Esophagus muscularis mucosa (tissue), 4 donors: ENCODE measurements at places on chromosomes 1 and 21. TPM values are rescaled to one million over a fixed set of nuclear protein-coding genes. Genes with fewer than 3 reads are reported as not detected.

- DNase-seq: no peak
- H3K36me3 ChIP-seq: peaks cover 100% of the 10 kb centered on the region
- H3K4me1 ChIP-seq: peaks cover 37% of the 10 kb centered on the region
- H3K27me3 ChIP-seq: no peaks in the 10 kb centered on the region
- H3K4me3 ChIP-seq: no peak overlapping the region
- H3K27ac ChIP-seq: peak overlapping the region; percentile 72
These were observed 93.2 kb downstream of the ARHGEF10L start for GRCh38 chr1:17632541-17633184.

DNA sequence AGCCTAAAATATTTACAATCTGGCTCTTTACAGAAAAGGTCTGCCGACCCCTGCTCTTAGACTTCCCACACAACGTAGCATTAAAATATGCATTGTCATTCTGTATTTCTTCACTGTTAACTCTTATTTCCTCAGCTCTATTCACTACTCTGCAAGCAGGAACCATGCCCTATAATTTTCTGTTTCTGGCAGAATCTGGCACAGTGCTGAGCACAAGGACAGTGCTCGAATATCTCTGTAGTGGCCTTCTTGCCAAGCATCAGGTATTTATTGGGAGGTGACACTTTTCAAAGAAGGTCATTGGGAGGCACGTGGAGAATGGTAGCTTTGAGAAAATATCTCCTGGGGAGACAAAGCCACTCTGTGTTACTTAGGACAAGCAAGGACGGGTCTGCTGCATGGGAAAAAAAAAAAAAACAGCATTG is 77.9 kb downstream of the PSMG1 start:
- H3K27ac ChIP-seq: no peak overlapping the region
- H3K27me3 ChIP-seq: no peaks in the 10 kb centered on the region
- no peak overlapping the region for H3K4me3 ChIP-seq
- DNase-seq: no peak
- H3K36me3 ChIP-seq: no peaks in the 10 kb centered on the region
- H3K4me1 ChIP-seq: peaks cover 9% of the 10 kb centered on the region

DNA sequence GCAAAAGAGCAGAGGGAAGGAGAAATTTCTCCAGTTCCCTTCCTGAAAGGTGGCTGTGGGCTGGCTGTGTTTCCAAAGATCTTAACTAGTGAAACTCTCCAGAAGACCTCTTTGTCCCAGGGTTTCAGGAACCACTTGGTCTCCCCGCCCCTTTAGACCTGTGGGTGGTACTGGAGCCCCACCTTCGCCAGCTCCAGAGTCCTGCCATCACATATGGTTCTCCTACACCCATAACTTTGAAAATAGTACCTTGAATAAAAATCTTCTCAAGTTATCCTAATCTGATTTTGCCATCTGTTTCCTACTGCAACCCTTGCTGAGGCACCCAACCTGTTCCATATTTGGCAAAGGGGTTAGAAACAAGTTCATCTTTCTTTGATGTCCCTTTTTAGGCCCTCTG is 303.9 kb downstream of the SEC16B start:
- no peaks in the 10 kb centered on the region for H3K27me3 ChIP-seq
- H3K36me3 ChIP-seq: no peaks in the 10 kb centered on the region
- H3K4me3 ChIP-seq: no peak overlapping the region

- no peaks in the 10 kb centered on the region for H3K36me3 ChIP-seq
- H3K27ac ChIP-seq: peak overlapping the region; percentile 89
- peak overlapping the region; percentile 94 for H3K4me3 ChIP-seq
These were observed 2.2 kb downstream of the RALGPS2 start for GRCh38 chr1:178727014-178727895.

GRCh38 chr1:186214791-186215190 is 160.3 kb downstream of the TPR start:
- H3K27ac ChIP-seq: no peak overlapping the region
- H3K27me3 ChIP-seq: no peaks in the 10 kb centered on the region
- H3K4me1 ChIP-seq: peaks cover 9% of the 10 kb centered on the region
- DNase-seq: no peak

DNA sequence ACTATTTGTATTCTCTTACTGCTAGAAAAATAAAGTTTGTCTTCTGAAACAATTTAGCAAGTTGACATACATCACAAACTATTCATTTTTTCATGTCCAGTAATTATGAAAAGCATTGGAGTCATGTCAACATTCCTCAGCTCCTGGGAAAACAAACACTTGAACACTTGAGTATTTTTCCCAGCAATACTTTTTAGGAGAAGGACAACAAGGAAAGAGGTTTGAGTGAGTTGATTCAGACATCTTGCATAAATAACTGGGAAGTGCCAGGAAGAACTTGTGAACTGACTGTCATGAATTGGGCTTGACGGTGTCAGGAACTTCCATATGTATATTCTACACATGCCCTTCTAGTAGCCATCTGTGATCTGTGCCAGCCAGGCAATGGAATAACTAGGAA is 195.6 kb downstream of the HMCN1 start:
- no peak for DNase-seq
- H3K4me1 ChIP-seq: peaks cover 35% of the 10 kb centered on the region
- no peaks in the 10 kb centered on the region for H3K27me3 ChIP-seq
- H3K36me3 ChIP-seq: no peaks in the 10 kb centered on the region
- H3K27ac ChIP-seq: peak overlapping the region; percentile 4

- peaks cover 7% of the 10 kb centered on the region for H3K4me1 ChIP-seq
- no peak overlapping the region for H3K4me3 ChIP-seq
- H3K27ac ChIP-seq: no peak overlapping the region
- no peaks in the 10 kb centered on the region for H3K36me3 ChIP-seq
- DNase-seq: no peak
These were observed 25.8 kb downstream of the PRDM2 start for GRCh38 chr1:13725714-13726175.

DNA sequence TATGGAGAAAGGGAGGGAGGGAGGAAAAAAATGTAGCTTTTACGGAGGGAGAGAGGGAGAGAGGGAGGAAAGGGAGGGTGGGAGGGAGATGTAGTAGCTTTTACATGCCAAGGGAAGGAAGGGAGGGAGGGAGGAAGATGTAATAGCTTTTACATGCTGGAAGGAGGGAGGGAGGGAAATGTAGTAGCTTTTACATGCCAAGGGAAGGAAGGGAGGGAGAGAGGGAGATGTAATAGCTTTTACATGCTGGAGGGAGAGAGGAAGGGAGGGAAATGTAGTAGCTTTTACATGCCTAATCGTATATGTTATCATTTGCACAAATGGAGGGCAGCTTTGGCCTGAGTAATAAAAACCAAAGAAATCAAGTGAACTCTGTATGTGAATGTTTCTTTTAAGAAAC is 35.6 kb downstream of the EEIG2 start:
- no peak overlapping the region for H3K4me3 ChIP-seq
- peak overlapping the region; percentile 40 for H3K27ac ChIP-seq
- H3K27me3 ChIP-seq: no peaks in the 10 kb centered on the region
- peaks cover 42% of the 10 kb centered on the region for H3K4me1 ChIP-seq

DNA sequence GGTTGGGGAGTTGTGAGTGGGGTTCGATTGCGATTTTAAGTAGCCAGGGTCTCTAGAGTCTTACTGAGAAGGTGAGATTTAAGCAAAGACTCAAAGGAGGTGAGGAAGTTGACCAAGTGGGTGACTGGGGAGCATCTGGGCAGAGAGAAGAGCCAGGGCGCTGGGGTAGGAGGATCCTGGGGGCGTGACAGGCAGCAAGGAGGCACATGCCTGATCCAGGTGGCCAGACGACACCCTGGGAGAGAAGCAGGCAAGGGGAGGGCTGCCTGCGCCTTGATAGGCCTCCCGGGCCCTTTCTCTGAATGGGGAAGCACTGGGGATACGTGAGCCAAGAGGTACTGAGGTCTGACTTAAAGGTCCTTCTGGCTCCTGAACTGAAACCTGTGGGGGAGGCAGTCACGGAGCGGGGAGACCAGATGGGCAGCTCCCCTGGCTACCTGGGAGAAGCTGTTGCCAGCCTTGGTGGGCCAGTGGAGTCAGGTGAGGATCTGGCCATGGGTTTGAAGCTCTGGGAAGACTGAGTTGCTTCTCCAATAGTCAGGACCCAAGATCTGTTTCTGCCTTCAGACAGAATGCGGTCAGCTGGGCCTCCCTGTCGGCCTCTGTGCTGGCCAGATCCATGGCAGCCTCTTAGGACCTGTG is 5.4 kb downstream of the ZBTB48 start:
- no peak overlapping the region for H3K27ac ChIP-seq
- H3K36me3 ChIP-seq: peaks cover 32% of the 10 kb centered on the region
- no peak for DNase-seq
- no peaks in the 10 kb centered on the region for H3K27me3 ChIP-seq
- H3K4me1 ChIP-seq: peaks cover 67% of the 10 kb centered on the region
- H3K4me3 ChIP-seq: no peak overlapping the region

GRCh38 chr1:56466538-56466937 is 112.8 kb downstream of the PLPP3 start:
- H3K4me1 ChIP-seq: peaks cover 8% of the 10 kb centered on the region
- no peak for DNase-seq
- no peak overlapping the region for H3K27ac ChIP-seq
- H3K36me3 ChIP-seq: no peaks in the 10 kb centered on the region

DNA sequence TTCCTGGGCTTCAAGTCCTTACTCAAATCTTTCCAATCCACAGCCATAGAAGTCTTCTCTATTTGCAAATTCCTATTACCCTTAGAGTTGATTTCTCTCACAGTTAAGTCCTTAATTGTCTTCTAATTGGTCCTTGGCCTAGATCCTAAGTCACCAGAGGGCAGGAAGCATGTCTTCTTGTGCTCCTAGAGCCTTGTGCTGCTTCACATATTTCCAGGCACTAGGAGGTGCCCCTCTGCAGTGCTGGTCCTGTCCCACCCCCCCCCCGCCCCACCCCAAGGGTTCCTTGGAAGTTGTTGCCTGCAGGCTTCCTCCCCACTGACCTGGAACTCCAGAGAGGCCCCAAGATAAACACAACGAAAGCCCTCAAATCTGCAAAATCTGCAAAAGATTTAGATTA is 28.1 kb upstream of the TARBP1 start:
- no peak for DNase-seq
- no peaks in the 10 kb centered on the region for H3K27me3 ChIP-seq
- H3K36me3 ChIP-seq: no peaks in the 10 kb centered on the region
- H3K4me1 ChIP-seq: peaks cover 23% of the 10 kb centered on the region
- H3K4me3 ChIP-seq: no peak overlapping the region

- no peak for DNase-seq
- peak overlapping the region; percentile 68 for H3K4me3 ChIP-seq
- H3K4me1 ChIP-seq: peaks cover 74% of the 10 kb centered on the region
- peaks cover 21% of the 10 kb centered on the region for H3K36me3 ChIP-seq
These were observed 978 bp downstream of the SLC39A1 start for GRCh38 chr1:153962088-153963029.

- H3K4me3 ChIP-seq: no peak overlapping the region
- no peaks in the 10 kb centered on the region for H3K36me3 ChIP-seq
- no peak for DNase-seq
These were observed 11.1 kb upstream of the REG4 start for GRCh38 chr1:119822406-119822805.

GRCh38 chr1:70353601-70354331 is 756 bp downstream of the ANKRD13C start:
- peak overlapping the region; percentile 98 for H3K27ac ChIP-seq
- DNase-seq: peak; percentile 91
- H3K27me3 ChIP-seq: no peaks in the 10 kb centered on the region
- H3K4me1 ChIP-seq: peaks cover 24% of the 10 kb centered on the region
- no peaks in the 10 kb centered on the region for H3K36me3 ChIP-seq
- peak overlapping the region; percentile 88 for H3K4me3 ChIP-seq

GRCh38 chr1:202162047-202162417 is 1.6 kb upstream of the PTPN7 start:
- no peak overlapping the region for H3K4me3 ChIP-seq
- DNase-seq: no peak
- H3K36me3 ChIP-seq: no peaks in the 10 kb centered on the region
- no peak overlapping the region for H3K27ac ChIP-seq
- peaks cover 12% of the 10 kb centered on the region for H3K27me3 ChIP-seq
- no peaks in the 10 kb centered on the region for H3K4me1 ChIP-seq

GRCh38 chr1:219489636-219490035 is 123.3 kb downstream of the ZC3H11B start:
- no peak for DNase-seq
- no peaks in the 10 kb centered on the region for H3K36me3 ChIP-seq
- no peaks in the 10 kb centered on the region for H3K4me1 ChIP-seq
- H3K27ac ChIP-seq: no peak overlapping the region
- no peak overlapping the region for H3K4me3 ChIP-seq

DNA sequence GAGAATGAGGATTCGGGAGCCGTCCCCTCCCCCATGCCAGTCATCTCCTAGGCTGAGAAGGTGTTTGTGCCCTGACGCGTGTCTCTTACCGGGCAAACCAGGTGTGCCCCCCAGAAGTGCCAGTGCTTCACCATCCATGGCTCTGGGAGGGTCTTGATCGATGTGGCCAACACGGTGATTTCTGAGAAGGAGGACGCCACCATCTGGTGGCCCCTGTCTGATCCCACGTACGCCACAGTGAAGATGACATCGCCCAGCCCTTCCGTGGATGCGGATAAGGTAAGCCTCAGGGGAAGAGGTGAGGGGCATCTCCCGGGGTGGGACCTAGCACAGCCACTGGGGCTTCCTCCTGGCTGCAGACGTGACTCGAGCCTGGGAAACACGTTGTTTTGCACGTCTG is 959 bp downstream of the PADI6 start:
- no peak overlapping the region for H3K27ac ChIP-seq
- no peaks in the 10 kb centered on the region for H3K36me3 ChIP-seq
- no peak overlapping the region for H3K4me3 ChIP-seq
- H3K27me3 ChIP-seq: no peaks in the 10 kb centered on the region
- DNase-seq: no peak

DNA sequence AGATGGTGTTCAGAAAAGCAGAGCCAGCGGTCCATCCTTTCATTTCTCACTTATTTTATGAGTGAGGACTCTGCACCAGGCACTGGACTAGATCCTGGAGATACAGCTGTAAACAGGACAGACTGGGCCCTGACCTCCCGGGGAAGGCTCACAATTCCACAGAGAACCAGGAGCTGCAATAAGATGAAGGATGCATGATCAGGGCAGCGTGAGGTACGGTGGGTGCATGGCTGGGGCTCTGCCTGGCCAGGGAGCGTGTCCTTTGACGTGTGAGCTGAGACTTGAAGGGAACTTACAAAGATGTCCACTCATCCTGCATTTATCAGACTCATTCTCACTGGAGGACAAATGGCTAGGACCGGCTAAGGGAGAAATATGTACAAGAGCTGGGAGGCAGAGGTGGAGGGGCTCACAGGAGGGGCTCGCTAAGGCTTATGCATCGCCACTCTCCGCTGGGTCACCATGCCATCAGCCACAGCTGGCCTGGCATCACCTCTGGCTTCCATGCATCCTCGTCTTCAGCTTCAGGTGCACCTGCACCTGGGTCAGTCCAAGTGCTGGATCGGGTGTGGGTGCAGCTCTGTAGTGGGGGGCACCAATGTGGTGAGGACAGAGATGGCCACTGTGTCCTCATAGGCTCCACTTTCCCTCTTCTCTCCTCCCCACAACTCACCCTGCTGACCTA is 213.9 kb downstream of the TOMM20 start:
- peak overlapping the region; percentile 81 for H3K27ac ChIP-seq
- DNase-seq: no peak
- H3K27me3 ChIP-seq: no peaks in the 10 kb centered on the region
- H3K4me1 ChIP-seq: peaks cover 68% of the 10 kb centered on the region
- no peaks in the 10 kb centered on the region for H3K36me3 ChIP-seq

TRPM2 gene
- 2.5 TPM for total RNA-seq

BTBD19 gene
- 2.7 TPM for total RNA-seq

SEC16B gene
- total RNA-seq: 0.83 TPM

UTS2 gene
- not detected for total RNA-seq

COL16A1 gene
- total RNA-seq: 47.3 TPM
